HFF-Myc (cell line): ENCODE measurements at places on chromosomes 5 and 9.

GRCh38 chr5:172453986-172454357 is 353 bp downstream of the SH3PXD2B start:
- no peak for DNase-seq

DNA sequence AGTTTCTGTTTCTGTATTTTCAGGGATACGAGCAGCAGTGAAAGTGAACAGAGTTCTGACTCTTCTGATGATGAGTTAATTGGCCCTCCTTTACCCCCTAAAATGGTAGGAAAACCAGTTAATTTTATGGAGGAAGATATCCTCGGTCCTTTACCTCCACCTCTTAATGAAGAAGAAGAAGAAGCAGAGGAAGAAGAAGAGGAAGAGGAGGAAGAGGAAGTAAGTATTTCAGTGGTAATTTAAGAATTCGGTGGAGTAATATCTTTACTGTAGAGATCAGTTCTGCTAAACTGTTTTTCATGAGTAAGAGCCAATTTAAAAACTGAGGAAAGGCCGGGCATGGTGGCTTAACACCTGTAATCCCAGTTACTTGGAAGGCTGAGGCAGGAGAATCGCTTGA is 17.2 kb downstream of the WDR70 start:
- no peak for DNase-seq

GRCh38 chr5:14245132-14245925 is 102.2 kb downstream of the TRIO start:
- DNase-seq = no peak

DNA sequence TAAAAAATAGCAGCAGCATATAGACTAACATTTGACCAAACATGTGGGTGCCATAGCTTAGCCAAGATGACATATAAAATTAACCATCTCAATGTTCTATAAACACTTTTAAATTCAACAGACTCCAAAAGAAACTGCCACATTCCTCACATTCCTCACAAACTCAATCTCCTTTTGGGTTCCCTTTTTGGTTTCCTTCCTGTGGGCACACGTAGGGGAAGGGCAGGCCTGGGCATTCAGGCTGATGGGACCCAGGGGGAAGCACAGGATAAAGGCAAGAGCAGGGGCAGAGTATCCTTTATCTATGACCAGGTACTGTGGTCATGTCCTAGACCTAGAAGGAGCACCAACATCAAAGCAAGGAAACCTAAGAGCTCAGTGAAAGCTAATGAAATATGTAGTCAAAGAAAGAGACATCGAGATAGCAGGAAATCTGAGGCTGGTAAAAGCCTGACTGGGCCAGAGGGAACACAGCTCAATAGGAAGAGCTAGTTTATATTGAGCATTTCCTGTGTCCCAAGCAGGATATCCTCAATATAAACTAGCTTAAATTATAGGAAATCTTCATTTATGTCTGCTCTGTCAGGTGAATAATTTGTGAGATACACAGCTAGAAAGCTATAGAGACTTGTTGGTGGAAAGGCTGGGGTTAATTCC is 13.6 kb upstream of the ERAP1 start:
- DNase-seq = no peak

DNA sequence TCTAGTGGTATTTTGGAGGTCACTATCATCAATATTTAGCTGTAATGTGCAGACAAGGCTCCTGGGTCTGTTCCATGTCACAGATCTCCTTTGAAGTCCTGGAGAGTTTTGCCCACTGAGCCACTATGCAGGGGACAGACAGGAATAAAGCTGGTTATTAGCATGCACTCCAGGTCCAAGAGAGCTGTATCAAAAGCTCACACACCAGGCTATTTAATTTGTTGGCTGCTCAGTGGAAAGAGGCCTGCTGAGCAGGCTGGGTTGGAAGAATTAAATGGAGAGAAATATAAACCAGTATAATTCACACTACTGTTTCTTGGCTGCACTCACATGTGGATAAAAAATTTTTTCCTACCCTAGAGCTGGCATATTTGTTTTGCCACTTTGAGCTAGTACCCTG is 113.8 kb upstream of the TAF11L2 start:
- no peak for DNase-seq

DNA sequence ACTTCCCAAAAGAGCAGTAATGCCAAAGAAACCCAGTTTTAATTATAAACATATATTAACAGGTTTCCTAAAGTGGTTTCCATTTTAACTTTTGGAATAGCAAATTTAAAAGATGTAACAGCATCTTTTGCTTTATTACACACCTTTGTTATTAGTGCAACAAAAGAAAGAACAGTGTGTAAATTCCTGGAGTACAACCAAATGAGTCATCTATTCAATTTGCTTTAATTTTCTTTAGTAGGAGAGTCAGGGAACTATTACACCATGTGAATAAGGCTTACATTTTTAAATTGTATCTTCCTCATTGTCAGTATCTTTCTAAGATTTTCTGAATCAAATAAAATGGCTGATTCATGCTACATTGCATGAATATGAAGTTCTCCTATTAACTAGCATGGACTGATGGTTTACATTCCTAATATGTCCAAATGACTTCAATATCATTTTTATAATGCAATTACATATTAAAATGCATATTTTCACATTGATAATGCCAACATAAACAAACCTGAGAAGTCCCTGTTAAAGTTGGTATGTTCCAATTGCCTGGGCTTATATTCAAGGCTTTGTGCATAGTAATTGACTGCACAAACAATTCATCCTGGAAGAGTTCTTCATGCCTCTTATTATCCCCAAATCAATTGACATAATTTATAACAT is 22.5 kb downstream of the EDIL3 start:
- DNase-seq = no peak
